Stimulated activated CD4-positive, alpha-beta T cell treated with anti-CD3 and anti-CD28 coated beads, TNF-alpha, amount 100 ng/mL, for 1 hour (primary cell): ENCODE measurements at places on chromosomes 5 and 9.

DNA sequence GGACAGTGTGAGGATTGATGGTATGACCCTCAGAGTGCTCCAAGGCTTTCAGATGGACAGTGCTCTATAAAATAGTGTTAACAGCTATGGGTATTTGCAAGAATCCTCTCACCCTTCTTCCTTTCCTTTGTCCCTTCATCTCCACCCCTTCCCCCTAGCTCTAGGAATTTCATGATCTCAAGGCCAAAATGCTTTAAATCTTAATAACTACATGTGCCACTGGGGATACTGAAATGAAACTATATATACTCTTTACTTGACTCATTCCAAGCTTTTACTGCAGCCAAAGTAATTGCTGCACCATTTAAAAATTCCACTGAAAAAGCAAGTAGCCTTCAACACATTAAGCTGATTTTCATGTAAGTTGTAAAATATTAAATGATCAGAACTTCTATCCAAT, 361.6 kb upstream of the SLC30A5 start:
- DNase-seq, result no peak

DNA sequence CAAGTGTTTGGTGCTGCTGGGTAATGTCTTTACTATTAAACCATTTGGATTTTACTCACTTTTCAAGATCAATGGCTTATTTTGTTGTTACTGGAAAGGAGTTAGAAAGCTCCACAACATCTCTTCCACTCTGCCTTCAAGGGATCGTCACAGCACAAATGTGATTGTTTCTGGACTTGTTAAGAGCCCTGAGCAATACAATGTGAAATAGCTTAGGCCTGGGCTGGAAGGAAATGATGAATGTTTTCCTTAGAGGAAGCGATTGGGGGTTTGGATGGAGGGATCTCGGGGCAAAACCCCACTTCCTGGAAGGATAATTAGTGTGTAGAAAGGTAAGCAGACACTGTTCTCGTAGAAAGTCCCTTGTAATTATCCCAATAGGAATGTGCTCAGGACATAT, 59.3 kb upstream of the MYO10 start:
- no peak for DNase-seq

DNA sequence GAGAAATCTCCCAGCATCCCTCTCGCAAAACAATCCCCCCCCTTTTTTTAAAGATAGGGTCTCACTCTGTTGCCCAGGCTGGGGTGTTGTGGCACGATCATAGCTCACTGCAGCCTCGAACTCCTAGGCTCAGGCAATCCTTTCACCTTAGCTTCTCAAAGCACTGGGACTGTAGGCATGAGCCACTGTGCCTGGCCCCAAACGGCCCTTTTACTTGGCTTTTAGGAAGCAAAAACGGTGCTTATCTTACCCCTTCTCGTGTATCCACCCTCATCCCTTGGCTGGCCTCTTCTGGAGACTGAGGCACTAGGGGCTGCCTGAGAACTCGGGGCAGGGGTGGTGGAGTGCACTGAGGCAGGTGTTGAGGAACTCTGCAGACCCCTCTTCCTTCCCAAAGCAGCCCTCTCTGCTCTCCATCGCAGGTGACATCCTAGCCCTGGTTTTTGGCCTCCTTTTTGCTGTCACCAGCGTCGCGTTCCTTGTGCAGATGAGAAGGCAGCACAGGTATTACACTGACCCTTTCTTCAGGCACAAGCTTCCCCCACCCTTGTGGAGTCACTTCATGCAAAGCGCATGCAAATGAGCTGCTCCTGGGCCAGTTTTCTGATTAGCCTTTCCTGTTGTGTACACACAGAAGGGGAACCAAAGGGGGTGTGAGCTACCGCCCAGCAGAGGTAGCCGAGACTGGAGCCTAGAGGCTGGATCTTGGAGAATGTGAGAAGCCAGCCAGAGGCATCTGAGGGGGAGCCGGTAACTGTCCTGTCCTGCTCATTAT, 6.8 kb downstream of the CA9 start:
- no peak for DNase-seq

GRCh38 chr5:36066001-36066539, 612 bp downstream of the UGT3A2 start:
- DNase-seq, result no peak
